ENCODE measurements at places on chromosomes 7 and 10.

DNA sequence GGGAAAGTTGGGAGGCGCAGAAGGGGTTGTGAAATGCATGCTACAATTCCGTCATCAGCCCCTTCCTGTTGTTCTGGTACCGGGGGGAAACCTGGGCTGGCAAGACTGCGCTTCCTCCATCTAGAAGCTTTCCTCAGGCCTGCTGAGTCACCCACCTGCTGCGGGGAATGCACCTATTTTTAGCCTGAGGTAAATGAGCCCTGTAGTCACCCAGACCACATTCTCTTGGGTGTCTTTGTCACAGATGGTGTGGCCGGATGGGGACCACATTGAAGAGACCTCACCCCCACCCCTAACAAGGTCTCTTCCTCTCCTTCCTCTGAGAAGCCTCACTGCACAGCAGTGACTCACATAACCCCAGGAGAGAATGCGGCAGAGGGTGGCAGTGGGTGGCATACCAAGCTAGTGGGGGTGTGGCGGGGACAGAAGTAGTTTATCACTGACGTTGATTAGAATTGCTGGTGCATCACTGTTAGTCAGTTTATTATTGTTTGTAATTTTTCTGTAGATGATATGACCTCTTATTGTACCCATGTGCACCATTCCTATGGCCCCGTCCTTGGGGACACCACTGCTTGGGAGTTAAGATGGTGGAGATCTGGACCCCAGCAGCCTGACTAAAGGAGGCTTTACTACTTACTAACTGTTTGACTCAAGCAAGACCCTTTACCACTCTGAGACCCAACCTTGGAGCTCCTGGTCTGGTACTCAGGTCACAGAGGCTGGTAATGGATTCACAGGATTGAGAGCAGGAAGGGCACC, 83.0 kb upstream of the DUSP5 start:
- peak; percentile 81 for DNase-seq

DNA sequence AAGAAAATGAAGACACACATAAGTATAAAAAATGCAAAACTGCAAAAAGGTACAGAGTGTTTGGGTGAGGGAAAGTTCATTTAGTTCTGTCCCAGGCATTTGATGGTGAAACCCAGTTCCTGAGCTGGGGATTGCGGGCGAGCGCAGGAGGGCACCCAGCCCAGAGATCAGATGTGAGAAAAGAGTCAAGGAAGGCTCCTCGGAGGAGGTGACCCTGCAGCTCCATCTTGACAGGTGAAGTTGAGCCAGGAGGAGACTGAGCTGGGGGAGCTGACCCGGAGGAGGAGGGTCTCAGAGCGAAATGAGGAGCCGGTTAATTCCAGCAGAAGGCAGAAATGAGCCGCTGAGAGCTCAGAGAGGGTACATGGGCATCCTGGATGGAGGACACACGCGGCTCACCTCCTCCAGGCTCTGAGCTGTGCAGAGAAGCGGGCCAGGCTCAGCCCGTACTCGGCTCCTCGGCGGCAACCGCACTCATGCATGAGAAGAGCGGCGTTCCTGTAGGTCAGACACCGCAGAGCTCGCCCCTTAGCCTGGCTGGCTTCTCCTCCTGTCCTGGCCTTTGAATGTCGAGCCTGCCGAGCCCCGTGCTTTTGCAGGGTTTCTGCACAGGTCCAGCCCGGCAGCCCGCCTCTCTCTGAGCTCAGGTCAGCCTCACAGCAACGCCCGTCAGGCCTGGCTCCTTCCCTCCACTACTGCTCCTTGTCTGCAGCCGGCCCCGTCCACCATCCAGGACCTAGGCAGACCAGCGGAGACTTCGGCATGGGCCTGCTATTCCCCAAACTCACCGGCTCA, 9.5 kb upstream of the RAMP3 start:
- no peak for DNase-seq

DNA sequence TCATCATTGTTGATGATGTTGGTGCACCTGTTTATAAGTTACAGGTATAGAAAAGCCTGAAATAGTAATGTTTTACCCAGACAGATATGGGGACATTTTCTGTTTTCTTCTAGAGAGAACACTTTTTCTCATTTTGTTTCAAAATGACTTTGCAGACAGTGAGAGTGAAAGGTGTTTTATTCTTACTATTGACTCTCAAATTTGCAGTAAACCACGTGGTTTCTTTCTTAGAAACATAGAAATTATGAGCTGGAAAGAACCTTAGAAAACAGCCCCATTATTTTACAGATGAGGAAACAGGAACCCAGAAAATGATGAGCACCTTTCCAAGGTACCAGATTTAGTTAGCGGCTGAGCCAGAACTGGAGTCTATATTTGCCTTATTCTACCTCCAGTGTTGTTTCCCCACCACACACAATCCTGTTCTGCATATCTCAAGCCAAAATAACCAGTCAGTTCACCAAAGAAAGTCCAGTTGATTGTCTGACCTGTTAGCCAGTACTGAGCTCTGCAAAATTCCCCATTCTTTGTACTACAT, 138.9 kb upstream of the AHR start:
- DNase-seq = no peak

DNA sequence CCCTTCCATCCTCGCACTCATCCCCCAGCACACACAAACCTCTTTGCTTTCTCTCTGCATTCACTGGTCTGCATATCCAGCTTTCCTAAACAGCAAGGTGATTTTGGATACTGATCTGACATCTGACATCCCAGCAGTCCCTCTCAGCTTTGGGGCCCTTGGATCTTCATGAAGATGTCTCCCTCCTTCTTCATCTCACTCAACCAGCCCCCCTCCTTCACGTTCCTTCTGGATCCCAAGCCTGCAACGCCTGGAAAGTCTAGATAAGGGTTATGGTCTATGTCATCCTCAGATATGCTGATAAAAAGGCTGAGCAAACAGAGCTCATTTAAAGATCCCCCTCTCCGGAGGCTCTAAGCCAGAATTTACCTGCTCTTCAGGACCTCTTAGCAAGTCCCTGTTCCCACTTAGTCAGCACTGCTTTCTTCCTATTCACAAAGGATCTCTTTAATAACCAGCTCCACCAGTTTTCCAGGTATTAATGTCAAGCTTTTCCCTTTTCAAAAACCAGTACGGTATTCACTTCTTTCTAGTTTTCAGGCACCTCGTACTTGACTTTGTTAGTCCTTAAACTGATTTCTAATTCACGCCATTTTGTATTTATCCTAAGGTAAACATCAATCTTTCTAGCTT, 38.9 kb downstream of the CREB3L2 start:
- no peak for DNase-seq

DNA sequence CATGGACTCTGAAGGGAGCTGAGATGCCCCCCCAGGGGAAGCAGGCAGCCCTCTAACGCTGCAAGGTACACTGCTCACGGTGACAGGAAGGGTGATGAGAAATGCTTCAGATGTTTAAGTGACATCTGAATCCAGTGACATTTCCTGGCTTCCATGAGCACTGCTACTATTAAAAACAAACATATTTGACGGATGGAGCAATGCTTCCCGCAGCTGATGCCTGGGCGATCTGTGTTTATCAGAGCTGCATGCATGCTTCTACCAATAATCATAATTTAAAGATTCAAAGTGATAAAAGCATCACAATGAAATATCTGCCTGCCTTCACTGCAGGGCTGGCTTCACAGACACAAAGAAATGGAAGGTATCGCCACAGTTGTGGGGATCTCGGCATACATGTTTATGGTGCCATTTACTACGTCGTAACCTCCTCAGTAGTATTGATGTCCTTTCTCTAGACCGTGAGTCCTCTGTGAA, 66.1 kb upstream of the AOAH start:
- DNase-seq = no peak

DNA sequence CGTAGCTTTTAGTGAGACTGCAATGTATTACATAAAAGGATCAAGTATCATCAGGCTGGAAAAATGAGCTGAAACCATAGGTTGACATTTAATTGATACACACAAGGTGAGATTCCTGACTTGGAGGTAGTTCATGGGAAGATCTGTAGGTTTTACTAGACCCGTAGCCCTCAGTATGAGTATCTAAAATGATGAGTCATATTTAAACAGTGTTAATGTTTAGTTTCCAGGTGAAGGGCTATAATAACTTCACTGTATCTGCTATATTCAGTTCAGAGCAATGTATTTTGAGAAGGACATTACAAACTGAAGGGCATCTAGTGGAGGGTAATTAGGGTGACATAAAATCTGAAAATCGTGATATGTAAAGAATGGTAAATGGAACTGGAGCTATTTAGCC, 35.0 kb downstream of the ENTPD1 start:
- no peak for DNase-seq

DNA sequence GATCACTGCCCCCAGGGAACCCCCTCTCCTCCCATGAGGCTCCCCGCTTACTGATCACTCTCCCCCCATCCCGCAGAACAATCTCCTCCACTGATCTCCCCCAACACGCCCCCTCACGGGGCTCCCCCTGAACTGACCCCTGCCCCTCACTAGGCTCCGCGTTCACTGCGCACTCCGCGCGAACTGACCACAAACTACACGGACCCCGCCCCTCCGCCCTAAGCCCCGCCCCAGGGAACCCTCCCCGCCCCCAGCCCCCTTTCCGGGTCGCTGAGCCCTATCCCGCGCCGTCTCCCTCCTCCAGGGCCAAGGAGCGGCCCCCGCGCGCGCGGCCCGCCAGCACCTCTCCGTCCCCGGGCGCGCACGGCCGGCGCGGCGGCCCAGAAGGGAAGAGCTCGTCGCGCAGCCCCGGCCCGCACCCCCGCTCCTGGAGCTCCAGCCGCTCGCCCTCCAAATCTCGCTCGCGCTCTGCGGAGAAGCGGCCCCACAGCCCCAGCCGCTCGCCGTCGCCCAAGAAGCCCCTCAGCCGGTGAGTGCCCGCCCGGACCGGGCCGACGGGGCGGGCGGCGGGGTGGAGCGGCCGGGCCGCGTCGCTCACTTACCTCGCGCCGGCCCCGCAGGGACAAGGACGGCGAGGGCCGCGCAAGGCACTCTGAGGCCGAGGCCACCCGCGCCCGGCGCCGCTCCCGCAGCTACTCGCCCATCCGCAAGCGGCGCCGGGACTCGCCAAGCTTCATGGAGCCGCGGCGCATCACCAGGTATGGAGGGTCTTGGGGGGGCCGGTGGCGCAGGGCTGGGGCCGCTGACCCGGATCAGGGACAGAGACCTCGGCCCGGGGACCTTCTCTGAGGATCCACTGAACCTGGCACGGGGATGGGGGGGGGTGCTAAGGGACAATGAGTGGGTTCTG, 19.9 kb upstream of the HSPB1 start:
- DNase-seq = no peak

GRCh38 chr7:79199961-79200360, 253.5 kb downstream of the MAGI2 start:
- no peak for DNase-seq

DNA sequence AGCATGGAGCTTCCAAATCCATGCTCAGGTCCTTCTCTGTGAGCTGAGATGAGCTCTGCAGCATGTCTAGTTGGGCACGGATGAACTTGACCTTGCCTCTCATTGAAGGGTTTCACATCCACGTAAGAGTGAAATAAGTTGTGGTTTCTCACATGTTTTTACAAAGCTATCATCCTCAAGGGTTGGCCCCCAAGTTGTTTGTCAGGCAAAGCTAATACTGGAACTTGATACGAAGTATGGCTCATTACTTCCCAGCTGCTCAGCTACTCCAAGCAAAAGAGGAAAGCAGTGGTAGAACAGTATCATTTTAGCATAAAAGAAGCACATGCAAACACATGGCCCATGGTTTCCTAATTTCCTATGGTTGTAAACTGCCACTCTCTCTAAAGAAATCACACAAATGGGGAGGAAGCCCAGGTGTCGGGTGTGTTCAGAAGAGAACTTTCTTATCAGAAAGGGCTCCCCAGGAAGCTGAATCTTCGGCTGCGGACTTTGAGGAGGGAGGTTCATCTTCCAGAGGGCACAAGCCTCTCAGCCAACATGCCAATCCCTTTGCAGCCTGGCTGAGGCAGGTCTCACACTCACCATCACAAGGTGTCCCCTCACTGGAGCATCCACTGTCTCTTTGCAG, 45.3 kb downstream of the PDLIM1 start:
- DNase-seq = no peak

GRCh38 chr7:39602351-39602750, 21.0 kb upstream of the RALA start:
- no peak for DNase-seq

DNA sequence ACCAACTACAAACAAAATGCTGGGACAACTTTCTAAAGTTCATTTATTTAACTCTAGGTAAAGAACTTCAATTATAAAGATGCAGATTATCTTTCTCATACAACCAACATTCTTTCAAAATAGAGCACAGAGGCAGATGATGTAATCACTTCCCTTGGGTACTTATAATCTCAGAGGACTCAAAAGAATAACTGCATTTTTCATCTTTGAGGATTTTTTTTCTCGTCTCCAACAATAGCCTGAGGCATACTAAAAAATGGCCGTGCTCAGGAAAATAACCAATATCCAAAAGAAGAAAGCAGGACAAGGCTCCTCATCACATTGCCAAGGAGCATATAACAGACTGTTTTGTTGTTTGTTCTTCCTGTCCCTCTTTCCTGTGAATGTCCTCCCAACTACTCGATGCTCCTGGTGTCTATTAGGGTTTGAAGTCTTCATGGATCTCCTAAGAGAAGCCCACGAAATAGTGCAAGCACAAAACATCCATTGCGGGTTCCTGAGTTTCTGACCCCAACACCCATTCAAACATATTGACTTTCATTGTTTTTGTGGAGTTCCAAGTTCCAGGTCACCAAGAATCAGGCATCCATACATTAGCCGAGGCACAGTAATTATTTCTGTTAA, 182.9 kb downstream of the SORCS1 start:
- no peak for DNase-seq

GRCh38 chr7:75729851-75730274, 8.9 kb downstream of the HIP1 start:
- no peak for DNase-seq

GRCh38 chr10:25849988-25850387, 84.0 kb upstream of the MYO3A start:
- no peak for DNase-seq

DNA sequence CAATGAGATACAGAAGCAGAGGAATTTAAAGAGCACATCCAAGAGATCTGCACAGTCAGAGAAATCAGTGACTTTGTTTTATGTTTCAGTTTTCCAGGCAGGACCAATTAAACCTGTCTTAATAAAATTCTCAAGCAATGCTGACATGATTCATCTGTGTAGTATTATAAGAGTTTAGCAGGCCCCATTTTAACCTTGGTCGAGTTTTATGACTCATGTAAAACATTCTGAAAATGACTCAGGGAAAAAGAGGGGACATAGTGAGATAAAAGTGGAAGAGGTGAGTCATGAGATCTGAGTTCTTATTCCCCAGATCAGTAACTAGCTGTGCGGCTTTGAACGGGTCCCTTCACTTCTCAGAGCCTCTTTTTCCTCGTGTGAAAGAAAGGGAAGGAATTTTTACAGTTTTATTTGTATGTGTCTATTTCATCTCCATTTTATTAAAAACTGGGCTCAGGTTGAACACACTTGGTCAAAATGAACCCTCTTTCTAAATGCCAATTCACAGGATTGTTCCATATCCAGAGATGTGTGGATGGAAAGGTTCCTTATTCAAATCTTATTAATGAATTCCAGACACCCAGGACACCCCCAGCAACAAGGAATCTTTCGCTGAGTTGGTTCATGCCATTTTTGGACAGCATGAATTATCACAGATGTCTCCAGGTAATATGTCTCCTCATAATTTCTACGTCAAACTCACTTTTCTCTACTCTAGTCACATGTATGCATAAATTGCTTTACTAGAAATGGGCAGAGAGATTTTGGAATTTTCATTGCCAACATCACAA, 143.2 kb downstream of the JAZF1 start:
- DNase-seq = no peak

- DNase-seq = peak; percentile 40
Observed at GRCh38 chr7:39741942-39742623, 118.7 kb downstream of the RALA start.

- no peak for DNase-seq
Observed at GRCh38 chr10:93337309-93337721, 144.8 kb downstream of the MYOF start.

Data from DND-41 (cell line).